ENCODE measurements at places on chromosomes 2 and 18. TPM values are rescaled to one million over a fixed set of nuclear protein-coding genes. Genes with fewer than 3 reads are reported as not detected.

DNA sequence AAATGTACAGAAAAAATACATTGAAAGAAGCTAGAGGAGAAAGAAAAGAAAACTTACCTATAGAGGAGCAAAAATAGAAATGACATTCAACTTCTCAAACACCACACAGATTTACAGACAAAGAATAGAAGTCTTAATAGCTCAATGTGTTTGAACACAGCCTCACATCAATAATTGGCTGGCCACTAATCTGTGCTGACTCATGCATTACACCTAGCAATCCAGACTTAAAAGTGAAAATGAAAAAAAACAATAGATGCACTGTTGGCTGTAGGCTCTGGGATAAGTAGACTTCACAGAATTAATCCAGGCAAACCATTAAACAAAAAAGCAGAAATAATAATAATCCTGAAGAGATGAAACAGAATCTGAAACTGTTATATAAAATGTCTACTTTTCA lies 961.3 kb upstream of the CELF4 start:
- no peak for DNase-seq

GRCh38 chr2:230590333-230590732 lies 122.3 kb upstream of the CAB39 start:
- no peak for DNase-seq

DNA sequence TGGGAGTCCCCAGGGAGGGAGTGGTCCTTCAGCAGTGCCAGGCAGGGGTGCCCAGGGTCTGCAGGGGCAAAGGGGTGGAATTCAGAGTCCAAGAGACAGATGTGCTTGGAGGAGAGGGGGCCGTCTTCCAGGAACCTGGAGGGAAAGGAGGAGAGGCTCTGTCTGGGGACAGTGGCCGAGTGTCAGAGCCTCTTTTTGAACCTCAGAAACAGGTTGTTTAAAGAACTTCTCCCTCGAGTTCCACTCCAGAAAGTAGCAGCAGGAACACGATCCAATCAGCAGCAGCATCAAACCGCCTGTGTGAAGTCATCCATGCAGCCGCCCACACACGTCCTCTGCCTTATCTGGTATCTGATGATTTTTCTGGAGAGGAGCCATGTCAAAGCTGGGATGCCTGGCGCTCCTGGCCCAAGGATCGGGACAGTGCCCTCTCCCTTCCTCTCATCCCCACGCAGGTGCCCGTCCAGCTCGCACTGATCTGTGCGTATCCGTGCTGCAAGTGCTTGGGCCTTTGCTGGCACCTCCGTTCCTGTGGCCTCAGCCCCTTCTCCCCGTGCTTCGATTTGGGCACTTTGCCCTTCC lies 205.1 kb downstream of the NDUFA10 start:
- DNase-seq: no peak

DNA sequence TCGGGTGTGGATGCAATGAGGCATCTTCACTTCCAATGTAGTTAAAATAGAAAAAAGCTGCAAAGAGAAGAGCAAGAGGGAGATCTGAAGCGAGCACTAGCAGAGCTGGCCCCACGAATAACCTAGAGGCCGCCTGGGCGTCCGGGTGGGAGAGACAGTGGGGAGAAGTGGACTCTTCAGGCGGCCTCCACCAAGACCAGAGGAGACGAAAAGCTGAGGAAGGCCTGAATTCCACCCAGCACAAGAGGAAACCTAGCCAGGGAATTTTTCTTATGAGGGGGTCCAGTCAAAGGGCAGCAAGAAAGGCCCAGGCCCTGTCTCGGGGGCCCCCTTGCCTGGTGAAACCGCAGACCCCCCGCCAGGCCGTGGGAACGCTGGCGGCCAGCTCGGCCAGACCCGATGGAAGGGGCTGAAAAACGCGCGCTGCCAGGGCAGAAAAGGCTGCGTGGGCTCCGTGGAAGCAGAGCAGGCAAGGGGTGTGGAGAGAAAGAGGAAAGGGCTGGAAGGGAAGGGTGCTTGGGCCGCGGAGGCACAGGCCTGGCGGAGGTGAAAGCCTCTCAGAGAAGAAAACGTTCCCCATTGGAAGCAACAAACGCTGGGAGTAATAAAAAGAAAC lies 69.2 kb downstream of the KCTD1 start:
- DNase-seq: no peak

IL36G gene
- not detected for total RNA-seq

Data from T-helper 17 cell (primary cell).